MM.1S (cell line): ENCODE measurements at places on chromosomes 7 and 10.

GRCh38 chr7:70657571-70657970 lies 474.4 kb upstream of the GALNT17 start:
- no peak for DNase-seq

GRCh38 chr10:21293518-21294356 lies 231.7 kb downstream of the SKIDA1 start:
- DNase-seq = no peak

DNA sequence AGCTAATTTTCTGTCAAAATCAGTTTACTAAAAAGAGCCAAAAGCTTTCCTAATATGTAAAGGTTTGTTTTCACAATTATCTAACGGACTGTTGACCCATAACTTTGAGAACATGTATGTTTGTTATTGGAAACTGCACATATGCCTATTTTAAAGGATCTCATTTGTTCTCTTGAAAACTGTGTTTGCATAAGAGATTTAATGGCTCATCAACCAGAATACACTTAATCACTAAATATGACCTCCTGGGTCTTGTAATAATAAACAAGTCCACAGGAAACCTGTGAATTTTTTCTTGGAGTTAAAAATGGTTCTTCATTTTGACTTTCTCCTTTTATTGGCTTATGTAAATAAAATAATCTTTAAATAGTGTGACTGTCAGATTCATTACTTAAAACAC lies 48.3 kb upstream of the STEAP1B start:
- no peak for DNase-seq

- DNase-seq = no peak
Measured at GRCh38 chr10:18000601-18001000, 48.9 kb downstream of the SLC39A12 start.

DNA sequence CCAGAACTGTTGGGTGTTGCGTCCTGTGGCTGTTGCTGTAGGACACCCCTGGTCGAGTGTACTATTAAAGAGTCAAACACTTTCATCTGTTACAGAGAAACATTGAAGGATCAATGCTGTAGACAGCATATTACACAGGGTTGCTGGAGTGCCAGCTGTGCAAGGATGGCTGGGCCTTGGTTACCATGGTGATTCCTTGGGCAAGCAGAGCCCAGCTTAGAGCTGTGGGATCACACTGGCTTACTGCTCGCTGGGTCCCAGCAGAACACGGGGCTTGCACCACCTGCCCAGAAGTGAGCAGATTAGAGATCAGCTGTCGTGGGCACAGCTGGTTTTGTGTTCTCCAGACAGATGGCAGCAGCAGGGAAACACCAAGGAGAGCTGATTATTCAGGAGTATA lies 76.0 kb downstream of the GPR141 start:
- no peak for DNase-seq

- DNase-seq = no peak
Measured at GRCh38 chr10:130459851-130460490, 323.8 kb downstream of the GLRX3 start.

DNA sequence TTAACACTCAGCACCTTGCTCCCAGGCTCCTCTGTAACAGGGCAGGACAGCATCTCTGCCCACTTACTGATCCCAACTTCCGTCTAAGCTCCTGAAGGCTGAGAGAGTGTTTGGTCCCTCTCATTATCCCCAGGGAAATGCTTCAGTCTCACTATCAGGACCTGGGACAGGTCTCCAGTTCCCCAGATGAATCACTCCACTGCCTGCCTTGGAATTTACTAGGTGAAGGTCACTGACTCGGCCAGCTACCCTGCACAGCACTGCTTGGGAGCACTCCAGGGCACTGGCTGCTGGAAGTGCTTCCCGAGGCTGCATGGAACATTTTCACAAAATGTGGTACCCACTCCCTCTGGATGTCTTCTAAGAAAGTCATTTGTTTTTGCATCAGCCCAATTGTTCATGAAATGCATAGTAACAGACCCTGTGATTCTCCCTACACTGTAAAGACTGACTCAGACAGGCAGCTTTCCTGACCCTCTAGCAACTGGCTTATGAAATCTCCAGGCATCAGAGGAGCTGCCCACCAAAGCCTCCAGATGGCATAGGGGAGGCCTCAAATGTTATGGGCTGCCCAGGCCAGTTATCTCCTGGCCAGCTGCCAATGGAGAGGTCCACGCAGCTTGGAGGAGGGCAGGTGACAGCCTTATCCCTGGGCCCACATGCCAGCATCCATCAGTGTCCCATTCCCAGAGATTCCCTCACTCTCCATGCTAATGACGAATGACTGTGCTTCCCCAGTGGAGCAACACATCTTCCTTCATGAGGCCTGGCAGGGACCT lies 89.1 kb downstream of the GFRA1 start:
- no peak for DNase-seq

- DNase-seq = peak; percentile 78
Measured at GRCh38 chr10:119871881-119872609, 598 bp downstream of the MCMBP start.

GRCh38 chr10:62635127-62635526 lies 169.4 kb upstream of the ADO start:
- no peak for DNase-seq

DNA sequence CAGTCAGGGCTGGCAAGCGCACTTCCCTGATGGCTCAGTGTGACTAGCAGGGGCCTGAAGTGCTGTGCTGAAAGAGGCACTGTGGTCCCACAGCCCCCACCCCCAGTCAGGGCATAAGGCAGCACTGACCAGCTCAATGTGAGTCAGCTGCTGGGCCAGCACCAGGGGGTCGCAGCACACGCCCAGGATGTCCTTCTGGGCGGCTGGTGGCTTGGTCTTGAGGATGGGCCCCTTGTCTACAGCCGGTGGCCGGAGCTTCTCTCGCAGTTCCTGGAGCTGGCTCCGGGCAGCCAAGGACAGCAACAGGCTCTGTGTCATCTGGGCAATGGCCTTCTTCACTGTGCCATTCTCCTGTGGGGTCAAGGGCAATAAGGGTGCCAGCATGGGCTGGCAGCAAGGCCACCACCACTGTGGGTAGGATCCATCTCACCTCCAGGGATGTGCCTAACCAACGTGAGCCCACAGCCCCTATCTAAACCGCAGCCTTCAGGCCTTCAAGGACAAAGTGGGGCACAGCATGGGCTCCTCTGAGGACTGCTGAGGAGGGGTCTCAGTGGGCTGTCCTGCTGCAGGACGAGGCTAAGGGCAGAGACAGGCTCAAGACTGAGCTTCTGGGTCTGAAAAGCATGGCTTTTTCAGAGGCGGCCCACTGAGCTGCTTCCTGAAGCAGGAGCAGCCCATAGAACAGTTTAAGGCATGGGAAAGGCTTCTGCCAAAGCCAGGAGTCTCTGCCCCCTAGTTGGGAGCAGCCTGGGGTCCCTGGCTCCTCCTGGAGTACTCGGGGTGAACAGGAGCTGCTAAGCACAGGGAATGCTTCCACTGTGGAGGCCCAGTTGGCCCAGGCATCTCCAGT lies 62.5 kb downstream of the CSGALNACT2 start:
- no peak for DNase-seq

- DNase-seq = peak; percentile 55
Measured at GRCh38 chr10:79084012-79084971, 15.5 kb downstream of the ZMIZ1 start.

GRCh38 chr7:2559283-2559950 lies 638 bp downstream of the IQCE start:
- DNase-seq = peak; percentile 39

DNA sequence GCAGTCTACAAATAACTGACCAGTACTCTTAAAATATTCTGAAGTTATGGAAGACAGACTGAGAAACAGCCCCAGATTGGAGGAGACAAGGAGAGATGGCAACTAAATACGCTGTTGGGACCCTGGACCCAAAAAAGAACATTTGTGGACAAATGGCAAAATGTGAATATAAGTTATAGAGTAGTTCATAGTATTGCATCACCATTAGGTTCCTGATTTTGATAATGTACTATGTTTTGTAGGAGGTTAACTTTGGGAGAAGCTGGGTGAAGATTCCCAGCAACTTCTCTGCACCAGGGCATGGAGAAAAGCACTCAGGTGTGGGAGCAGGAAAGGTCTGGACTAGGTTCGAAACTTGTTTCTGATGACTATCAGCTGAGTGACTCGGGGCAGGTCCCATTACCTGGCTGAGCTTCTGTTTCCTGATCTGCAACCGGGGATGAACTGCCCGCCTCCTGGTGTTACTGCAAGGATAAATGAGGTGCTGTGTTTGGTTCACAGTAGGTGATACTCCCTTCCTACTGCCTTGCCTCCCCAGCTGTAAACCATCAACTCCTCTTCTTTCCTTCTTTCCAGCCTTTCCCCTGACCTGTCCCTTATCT lies 48.2 kb downstream of the EEPD1 start:
- no peak for DNase-seq

GRCh38 chr10:30502266-30503060 lies 68.5 kb downstream of the MAP3K8 start:
- peak; percentile 87 for DNase-seq

GRCh38 chr7:117784315-117784714 lies 88.9 kb downstream of the CTTNBP2 start:
- no peak for DNase-seq

- DNase-seq = no peak
Measured at GRCh38 chr7:88276605-88277153, 30.0 kb downstream of the STEAP4 start.

DNA sequence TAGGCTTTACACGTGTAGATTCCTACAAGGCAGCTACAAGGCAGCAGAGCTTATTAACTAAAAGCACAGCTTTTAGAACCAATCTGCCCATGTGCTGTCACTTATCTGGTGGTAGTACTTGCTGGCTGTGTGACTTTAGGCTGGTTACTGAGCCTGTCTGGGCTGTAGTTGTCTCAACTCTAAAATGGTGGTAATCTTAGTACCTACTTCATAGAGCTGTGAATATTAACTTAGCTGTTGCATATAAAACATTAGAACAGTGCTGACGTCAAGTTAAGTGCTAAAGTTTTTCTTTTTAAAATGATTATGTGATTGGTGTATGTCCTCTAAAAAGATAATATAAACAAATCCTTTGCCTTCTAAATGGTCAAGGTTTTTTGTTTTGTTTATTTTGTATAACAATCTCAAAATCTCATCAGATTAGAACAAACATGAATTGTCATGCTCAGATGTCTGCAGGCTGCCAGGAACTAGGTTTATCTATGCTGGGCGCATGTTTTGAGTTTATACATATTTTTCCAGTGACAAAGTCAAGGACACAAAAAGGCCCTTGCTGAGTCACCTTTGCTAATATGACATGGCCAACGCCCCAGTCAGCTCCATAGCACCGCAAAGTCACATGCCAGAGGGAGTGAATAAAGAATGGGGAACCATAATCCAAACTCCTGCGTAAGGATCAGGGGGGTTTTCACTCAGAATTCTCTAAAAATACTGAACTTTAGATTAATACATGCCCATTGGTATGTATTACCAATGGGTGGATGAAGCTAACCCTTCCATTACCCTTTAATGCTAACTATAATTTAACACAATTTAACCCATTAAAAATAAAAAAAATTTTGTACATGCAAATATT lies 39.8 kb upstream of the ARL4A start:
- no peak for DNase-seq

DNA sequence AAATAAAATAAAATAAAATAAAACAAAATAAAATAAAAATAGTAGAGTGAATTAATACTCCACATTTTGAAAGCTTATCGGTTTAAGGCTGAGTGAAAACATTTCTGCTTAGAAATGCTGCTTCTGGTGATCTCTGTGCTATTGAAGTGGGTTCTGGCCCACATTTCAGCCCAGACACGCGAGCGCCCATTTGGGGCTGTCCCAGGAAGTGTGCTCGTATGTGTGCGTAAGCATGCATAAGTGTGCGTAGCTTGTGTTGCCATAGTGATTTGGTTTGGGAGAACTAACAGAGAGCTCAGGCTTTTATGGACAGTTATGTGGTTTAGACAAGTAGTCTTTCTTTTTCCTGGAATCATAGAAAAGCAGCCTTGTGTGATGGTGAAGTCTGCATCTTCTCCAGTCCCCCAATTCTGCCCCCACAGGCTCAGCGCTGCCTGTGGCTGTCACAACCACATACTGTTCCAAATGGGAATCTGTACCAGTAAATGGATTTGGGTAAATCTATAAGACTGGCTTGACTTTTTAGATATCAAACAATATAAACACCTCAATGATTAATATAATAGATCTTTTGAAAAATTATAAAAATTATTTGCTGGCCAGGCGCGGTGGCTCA lies 29.8 kb upstream of the PURB start:
- DNase-seq = no peak

- no peak for DNase-seq
Measured at GRCh38 chr7:20459419-20459818, 128.7 kb downstream of the ITGB8 start.

- DNase-seq = no peak
Measured at GRCh38 chr7:43513251-43513650, 69.7 kb upstream of the STK17A start.

DNA sequence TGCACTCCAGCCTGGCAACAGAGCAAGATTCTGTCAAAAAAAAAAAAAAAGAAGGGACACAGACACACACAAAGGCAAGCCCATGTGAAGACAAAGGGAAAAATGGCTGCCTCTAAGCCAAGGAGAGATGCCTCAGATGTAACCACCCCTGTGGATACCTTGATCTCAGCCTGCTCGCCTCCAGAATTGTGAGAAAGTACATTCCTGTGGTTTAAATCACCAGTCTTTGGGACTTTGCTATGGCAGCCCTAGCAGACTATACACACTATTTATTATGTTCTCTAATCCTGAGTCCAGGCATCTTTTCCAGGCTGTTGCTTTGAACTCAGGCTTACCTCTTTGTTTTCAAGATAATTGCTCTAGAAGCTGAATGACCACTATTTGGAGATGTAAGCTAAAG lies 494.3 kb downstream of the GALNT17 start:
- DNase-seq = no peak

DNA sequence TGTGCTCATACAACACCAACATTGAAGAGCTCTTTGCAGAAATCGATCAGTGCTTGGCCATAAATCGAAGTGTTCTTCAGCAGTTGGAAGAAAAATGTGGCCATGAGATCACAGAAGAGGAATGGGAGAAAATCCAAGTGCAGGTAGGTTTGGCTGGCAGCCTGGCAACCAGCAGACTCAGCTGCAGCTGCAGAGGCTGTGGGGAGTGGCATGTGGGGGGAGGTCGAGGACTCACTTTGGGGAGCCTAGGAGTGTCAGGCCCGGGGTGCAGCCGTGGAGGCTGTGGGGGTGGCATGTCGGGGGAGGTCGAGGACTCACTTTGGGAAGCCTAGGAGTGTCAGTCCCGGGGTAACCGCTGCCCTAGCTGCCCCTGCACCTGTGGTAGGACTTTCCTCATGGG lies 35.1 kb downstream of the RNF32 start:
- DNase-seq = no peak

DNA sequence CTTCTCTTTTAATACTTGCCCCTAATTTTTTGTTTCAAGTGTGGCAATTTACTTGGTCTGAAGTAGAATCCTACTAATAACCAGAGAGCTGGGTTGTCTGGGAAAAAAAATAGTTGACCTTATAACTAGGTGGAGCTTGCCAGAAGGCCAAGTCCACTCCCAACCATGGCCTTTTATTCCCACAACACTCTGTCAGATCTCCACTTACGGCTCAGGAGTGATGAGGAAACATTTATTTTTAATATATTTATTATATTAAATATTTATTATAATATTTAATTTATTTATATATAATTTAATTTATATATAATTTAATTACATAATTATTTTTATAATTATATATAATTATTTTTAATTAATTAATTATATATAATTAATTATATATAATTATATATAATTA lies 58.8 kb downstream of the TSPAN12 start:
- no peak for DNase-seq

- no peak for DNase-seq
Measured at GRCh38 chr10:18321371-18321770, 181.1 kb downstream of the CACNB2 start.
